Fibroblast of skin of right biceps (primary cell): ENCODE measurements at places on chromosomes 12 and 14.

DNA sequence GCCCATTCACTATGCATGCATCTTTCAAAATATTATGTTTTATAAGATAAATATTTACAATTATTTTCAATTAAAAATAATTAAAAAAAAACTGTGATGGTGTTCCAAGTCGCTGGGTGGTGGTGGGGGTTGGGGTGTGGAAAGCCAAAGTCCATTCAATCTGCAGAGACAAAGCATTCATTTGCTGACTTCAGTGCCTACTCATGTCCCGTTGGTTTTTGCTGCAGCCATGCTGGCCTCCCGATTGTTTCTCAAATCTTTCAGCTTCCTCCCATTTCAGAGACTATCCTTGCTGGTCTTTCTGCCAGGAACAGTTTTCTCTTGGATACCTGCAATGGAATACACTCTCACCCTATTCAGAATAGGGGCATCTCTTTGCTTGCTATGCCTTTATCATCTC is 331.5 kb upstream of the NOVA1 start:
- no peak for DNase-seq

DNA sequence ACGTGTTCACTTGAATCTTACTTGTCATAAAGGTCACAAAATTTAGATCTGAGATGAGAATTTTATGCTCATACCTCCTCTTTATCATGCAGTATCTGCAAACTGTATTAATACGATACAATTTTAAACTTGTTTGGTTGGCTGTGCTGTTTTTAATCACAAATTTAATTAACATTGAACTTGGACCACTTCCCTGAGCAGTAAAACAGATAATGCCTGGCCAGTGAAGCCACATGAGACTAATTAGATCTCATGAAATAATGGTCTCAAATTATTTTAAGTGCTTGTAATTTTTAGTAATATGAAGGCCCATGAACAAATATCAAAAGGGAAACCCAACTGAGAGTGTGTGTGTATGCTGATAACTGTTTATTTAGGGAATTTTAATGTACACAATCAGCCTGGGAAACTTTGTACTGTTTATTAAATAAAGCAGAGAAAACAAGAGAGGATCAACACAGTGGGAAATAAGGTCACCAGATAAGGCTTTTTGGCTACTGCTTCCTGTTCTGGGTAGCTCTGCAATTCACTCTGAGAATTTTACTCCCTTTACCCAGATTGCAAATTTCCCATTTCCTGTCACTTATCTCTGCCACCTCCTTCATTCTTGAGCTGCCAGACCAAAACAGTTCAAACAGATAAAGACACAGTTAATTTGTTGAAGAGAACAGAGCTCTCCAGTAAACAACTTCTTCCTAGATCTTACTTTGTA is 61.6 kb upstream of the GNPNAT1 start:
- DNase-seq, result no peak

GRCh38 chr14:71466946-71467345 is 465.3 kb upstream of the RGS6 start:
- DNase-seq, result no peak

GRCh38 chr12:11171969-11172675 is 1.1 kb downstream of the SMIM10L1 start:
- DNase-seq, result peak; percentile 11
